Activated CD4-positive, alpha-beta T cell treated with anti-CD3 and anti-CD28 coated beads, Interleukin-2, amount 50 U/mL, for 4 hours (primary cell): ENCODE measurements at places on chromosomes 7 and 10.

GRCh38 chr10:2978111-2978510, 89.2 kb upstream of the PFKP start:
- DNase-seq = no peak

- no peak for DNase-seq
Observed at GRCh38 chr10:97684866-97685394, 2.1 kb downstream of the AVPI1 start.

DNA sequence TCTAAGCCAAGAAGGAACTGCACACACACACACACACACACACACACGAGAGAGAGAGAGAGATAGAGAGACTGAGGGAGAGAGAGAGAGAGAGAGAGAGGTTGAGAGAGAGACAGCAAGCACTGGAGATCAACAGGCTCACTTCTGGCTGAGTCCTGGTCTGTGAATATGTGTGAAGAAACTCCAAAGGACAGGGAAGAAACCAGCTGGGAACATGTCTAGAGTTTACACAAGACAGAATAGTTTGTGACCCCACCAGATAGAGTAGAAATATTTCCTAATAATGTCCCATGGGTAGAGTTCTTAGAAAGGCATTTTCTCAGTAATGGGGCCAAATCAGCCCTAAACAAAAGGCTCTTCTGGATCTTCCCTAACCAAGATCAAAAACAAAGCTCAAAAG, 155.5 kb upstream of the IGFBP3 start:
- no peak for DNase-seq

DNA sequence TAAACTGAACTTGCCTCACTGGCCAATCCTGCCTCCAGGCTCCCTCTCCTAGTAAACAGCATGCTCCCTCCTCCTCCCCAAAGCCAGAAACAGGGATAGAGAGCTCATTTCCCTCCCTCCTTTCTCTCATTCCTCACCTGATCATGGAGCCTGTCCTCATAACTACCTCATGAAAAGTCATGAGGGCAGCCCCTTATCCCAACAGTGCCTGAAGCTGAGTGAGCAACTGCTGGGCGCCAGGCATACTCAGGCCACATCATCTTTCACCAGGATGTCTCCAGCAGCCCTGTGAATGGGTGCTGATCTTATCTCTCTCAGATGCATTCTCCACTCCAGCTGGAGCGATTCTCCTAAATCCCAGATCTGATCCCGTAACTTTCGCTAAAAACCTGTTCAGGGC, 307.2 kb downstream of the PRPF18 start:
- DNase-seq = no peak

- no peak for DNase-seq
Observed at GRCh38 chr7:134021836-134022235, 105.3 kb upstream of the LRGUK start.

DNA sequence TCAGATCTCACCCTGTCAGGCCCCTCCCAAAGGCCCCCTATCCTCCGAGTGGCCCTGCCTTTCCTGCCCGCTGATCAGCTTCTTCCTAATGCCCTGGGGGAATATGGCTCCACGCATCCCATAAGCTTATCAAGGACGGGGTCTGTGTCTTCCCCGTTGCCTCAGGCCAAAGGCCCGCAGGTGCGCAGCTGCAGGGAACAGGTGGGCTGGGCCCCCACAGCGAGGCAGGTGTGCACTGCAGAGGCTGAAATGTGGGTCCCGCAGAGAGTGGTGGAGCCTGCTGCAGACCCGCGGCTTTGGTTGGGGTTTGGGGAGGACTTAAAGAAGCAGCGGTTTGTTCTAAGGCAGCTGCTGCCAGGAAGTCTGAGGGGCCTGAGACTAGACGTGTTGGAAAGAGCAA, 220.8 kb upstream of the TCERG1L start:
- no peak for DNase-seq

DNA sequence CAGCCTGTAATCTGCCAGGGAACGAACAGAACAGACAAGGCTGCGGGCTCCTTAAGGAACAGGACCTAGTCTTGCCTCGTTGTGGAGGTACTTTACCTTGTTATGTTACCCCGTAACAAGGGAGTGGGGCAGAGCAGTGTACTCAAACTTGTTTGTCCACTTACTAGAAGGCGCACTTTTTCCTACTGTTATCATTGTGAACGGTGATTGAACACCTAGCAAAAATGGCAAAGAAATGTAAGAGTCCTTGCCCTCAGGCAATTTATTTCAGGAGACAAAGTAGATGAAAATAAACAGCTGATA, 620 bp upstream of the IMPDH1 start:
- no peak for DNase-seq

DNA sequence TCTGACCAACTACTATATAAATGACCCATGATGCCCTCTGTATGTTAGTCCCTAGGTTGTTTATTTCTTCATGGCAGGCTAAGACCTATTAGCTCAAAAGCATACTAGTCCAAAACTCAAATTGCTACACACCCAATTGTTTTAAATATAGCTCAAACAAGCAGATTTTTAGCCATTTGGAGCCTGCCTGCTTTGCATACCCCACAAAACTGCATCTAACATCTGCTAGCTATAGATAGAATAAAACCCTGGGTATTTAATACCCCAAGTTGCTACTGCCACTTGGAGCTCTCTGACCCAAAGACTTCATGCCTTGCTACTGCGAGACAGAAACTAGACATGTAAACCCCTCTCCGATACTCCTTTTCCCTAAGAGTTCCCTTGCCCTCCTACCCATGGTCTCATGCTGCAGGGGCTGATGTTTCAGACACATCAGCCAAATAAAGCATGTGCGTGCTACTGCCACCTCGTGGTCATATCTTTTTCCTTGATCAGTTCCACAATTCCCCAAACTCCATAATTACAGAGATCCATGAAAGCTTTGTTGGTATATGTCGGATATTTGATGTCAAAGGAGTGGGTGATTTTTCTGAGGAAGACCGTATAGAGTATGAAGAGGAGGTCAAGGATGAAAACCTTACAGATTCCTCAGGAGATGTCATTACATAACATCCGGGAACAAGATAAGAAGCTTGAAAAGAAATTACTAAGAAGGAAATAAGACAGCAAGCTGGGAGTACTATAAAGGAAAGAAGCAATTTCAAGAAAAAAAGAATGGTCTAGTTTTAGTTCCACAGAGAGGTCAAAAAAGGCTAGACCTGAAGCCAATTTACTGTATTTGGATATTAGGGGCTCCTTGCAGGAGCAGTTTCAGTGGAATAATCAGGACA, 386.6 kb downstream of the SH2D4B start:
- no peak for DNase-seq

GRCh38 chr7:140873434-140873833, 51.3 kb downstream of the BRAF start:
- no peak for DNase-seq

DNA sequence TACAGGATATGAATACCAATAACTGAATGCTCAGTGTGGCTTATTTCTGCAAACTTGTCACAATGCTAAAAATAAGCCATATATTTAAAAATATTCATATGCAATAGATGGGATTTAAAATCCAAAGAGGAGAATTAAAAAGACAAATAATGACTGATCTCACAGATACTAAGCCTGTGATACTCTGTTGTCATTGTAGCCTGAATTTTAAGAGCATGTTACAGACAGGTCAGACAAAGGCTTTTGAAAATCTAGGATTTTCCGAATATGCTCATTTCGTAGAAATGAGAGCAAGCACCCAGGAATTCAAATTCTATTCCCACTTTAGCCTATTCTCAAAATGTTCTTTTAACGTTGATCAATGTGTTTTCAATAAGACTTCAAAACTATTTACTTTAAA, 269.7 kb downstream of the PCDH15 start:
- no peak for DNase-seq

GRCh38 chr10:8246548-8246947, 192.1 kb downstream of the GATA3 start:
- no peak for DNase-seq

- DNase-seq = no peak
Observed at GRCh38 chr7:140312141-140312846, 86.0 kb downstream of the SLC37A3 start.

DNA sequence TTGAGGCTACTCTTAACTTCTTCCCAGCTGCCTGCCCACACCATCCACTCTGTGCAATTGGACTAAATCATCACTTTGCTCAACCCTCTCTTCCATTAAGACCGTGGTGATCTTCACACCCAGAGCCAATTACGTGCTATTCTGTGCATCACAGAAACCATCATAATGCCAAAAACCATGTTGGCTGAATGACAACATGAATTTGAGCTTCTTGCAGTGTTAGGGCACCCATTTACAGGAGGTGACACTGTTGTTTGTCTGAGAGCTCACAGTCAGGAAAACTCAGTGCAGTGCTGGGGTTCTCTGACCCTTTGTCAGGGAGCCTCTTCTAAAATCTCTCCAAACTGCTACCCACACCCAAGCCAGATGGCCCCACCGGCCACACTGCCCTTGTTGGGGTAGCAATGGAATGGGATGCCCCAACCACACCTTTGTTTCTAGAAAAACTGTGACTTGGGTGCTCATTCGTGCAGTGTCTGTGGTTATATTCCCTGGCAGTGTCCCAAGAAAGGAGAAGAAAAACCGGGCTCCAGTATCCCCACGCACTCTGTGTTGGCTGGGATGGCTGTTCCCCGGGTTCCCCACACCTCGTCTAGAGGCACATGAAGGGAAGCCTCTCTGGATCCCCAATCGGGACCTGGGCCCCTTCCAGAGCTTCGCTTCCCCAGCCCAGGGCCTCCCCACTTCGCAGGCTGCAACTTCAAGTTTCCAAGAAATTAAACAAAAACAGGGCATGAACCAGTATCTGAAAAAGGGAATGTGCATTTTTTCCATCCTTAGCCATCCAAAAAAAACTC, 2.0 kb upstream of the TNS3 start:
- no peak for DNase-seq

- no peak for DNase-seq
Observed at GRCh38 chr7:105996860-105997737, 34.0 kb downstream of the CDHR3 start.

GRCh38 chr10:57664815-57665214, 602.9 kb downstream of the IPMK start:
- no peak for DNase-seq

- no peak for DNase-seq
Observed at GRCh38 chr7:66643395-66643794, 14.7 kb downstream of the KCTD7 start.

DNA sequence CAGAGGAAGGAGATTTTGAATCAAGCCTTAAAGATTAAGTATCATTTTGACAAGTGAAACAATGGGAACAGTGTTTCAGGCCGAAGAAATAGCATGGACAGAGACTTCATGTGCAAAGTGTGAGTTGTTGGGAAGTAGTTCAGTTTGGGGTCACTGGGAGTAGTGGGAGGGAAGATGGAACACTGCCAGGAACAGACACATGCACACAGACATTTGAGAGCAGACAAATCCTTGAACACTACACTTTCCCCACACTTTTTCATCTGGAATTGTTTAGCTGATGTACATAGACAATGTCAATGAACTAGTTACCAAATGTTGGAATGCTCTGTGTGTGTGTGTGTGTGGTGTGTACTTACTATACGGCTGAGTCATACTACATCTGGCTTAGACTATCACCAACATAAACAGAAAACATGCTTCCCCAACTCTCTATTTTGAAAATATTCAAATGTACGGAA, 52.4 kb upstream of the LRRC17 start:
- no peak for DNase-seq

DNA sequence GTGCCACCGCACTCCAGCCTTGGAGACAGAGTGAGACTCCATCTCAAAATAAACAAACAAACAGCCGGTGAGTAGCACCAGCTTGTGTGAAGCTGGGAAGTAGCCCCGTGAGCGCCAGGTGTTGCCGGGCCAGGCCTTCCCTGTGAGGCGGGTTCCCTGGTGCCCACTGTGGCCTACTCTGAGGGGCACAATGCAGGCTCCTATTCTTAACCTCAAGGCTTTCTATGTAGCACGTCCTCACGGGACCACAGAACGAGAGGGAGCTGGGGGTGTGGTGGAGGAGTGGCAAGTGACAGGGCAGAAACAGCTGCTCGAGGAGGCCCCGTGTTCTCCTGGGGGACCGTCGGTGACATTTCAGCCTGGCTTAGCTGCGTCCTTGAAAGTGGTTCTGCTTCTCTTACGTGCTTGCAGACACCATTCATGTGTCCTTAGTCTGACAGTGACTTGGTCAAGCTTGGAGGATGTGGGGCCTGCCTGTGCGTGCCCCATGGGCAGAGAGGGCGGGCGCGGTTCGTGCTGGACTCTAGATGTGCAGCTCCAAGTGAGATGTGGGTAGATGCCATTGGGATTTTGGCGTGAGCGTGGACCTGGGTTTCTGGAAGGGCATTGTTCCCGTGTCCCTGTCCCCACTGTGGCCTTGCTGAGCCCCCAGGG, 116.6 kb downstream of the NKX6-2 start:
- no peak for DNase-seq

DNA sequence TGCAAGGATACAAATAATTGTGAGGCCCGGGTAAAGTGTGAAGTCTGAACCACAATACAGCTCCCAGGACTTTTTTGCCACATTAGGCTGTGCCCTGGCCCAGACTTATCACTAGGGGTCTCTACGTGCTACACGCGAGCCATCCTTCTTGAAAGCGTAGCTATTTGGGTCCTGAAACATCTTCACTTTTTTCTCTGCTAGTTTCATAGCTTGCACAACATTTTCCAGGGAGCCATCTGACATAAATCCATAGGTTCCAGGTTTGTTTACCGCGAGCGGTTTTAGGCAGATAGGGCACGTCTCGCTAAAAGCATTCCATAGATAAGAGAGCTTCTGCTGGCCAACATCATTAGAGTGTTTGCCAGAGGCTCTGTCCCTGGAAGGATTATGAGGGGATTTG, 226.5 kb downstream of the RPS24 start:
- no peak for DNase-seq

- DNase-seq = no peak
Observed at GRCh38 chr10:15202639-15203038, 34.1 kb upstream of the NMT2 start.

DNA sequence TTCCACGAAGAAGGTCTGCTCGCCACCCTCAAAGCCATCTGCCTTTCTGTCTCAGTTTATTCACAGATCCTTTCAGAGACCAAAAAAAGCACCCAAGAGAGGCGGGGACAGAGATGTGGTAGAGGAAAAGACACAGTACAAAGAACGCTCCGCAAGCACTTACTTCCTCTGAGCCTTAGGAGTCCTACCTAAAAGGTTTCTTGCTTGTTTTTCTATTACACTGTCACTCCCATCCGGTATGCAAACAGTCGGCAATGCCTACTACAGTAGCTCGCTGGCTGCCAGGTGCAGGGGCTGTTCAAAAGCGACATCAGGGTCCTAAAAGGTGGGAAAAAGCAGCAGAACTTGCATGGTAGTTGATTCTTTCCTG, 816 bp downstream of the TECPR1 start:
- DNase-seq = peak; percentile 5

- no peak for DNase-seq
Observed at GRCh38 chr10:8144496-8144895, 90.0 kb downstream of the GATA3 start.

GRCh38 chr7:158973440-158973839, 117.1 kb downstream of the DYNC2I1 start:
- DNase-seq = peak; percentile 23

DNA sequence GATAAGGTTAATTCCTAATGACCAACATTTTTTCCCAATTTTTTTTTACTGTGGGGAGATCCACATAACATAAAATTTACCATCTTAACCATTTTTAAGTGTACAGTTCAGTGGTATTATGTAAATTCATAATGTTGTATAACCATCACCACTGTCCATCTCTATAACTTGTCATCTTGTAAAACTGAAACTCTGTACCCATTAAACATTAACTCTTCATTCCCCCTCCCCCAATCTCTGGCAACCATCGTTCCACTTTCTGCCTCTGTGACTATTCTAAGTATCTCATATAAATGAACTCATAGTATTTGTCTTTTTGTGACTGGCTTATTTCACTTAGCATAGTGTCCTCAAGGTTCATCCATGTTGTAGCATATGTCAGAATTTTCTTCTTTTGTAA, 46.0 kb upstream of the HPS1 start:
- no peak for DNase-seq

GRCh38 chr7:43148161-43148731, 35.8 kb downstream of the HECW1 start:
- no peak for DNase-seq
